ENCODE measurements at places on chromosomes 2 and 18. TPM values are rescaled to one million over a fixed set of nuclear protein-coding genes. Genes with fewer than 3 reads are reported as not detected.

The CTAGE1 gene
- total RNA-seq, result not detected

The TEKT4 gene
- not detected for total RNA-seq

The IL1F10 gene
- total RNA-seq, result not detected

The NDC80 gene
- total RNA-seq, result 0.31 TPM

The VWA3B gene
- total RNA-seq, result not detected

The DSG4 gene
- not detected for total RNA-seq

The PRSS56 gene
- not detected for total RNA-seq

The PGAP1 gene
- total RNA-seq, result 9.0 TPM

The LGALSL gene
- total RNA-seq, result 12.8 TPM

The GLI2 gene
- total RNA-seq, result 12.8 TPM

The TXNDC2 gene
- total RNA-seq, result not detected

DNA sequence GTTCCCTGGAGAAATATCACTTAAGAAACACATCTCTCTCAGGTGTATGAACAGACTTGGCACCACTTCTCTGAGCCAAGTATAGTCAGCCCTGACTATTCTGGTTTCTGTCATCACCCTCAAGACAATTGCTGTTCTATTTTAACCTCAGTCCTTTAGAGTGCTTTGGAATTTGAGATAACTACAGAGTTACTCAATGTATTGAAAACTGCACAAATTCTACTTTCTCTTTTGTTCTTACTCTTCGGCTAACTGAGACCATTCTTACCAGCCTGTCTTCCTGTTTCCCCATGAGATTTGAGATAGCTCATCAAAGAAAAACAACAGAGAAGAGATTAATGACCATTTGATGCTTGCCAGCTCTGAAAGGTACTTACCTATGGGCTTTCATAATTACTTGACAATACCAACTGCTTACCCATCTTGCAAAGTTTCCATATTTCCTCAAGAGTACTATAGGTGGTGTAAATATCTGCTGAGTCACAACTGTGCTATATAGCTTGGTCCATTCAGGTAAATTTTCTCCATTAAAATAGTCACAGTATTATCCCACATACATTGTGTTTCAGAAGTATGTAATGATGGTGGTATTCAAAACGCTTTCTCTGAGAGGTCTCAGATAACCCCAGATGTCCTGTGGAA, 467.5 kb upstream of the CHST9 start:
- H3K27ac ChIP-seq, result no peak overlapping the region
- H3K27me3 ChIP-seq, result no peaks in the 10 kb centered on the region
- no peak overlapping the region for H3K4me3 ChIP-seq
- ATAC-seq, result no peak
- H3K4me1 ChIP-seq, result no peaks in the 10 kb centered on the region
- no peaks in the 10 kb centered on the region for H3K36me3 ChIP-seq

- no peak for ATAC-seq
- no peak overlapping the region for H3K27ac ChIP-seq
- H3K4me3 ChIP-seq, result no peak overlapping the region
- no peaks in the 10 kb centered on the region for H3K4me1 ChIP-seq
- H3K27me3 ChIP-seq, result no peaks in the 10 kb centered on the region
Observed at GRCh38 chr2:136057023-136057801, 60.7 kb downstream of the CXCR4 start.

DNA sequence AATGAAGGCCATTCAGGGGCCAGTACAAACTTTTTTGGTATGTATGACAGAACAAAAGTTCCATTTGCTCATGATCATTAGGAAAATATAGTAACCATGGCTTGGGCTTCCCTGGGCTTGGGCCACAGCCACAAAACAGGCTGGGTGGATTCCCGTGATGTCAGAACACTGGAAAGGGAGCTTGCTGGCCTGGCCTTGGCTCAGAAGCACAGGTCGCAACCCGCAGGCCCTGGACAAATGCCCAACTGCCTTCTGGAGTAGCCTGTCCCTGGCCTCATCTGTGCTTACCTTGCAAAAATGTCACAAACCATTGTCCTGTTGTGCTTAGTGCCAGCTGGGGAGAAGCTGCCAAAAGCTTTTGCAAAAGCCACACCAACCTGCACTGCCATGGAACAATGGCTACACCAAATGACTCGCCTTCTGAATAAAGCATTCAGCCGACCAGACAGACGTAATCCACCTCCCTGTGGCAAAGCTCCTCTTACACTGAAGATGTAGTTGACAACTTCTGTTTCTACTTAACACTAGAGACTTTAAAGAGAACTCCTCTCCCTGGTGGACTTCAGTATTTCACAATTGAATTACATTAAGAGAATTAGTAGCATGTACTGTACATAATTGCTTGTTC, 125.5 kb downstream of the ANKRD44 start:
- ATAC-seq, result peak; percentile 75
- peak overlapping the region; percentile 56 for H3K27ac ChIP-seq
- H3K27me3 ChIP-seq, result no peaks in the 10 kb centered on the region
- peaks cover 40% of the 10 kb centered on the region for H3K4me1 ChIP-seq
- no peak overlapping the region for H3K4me3 ChIP-seq

DNA sequence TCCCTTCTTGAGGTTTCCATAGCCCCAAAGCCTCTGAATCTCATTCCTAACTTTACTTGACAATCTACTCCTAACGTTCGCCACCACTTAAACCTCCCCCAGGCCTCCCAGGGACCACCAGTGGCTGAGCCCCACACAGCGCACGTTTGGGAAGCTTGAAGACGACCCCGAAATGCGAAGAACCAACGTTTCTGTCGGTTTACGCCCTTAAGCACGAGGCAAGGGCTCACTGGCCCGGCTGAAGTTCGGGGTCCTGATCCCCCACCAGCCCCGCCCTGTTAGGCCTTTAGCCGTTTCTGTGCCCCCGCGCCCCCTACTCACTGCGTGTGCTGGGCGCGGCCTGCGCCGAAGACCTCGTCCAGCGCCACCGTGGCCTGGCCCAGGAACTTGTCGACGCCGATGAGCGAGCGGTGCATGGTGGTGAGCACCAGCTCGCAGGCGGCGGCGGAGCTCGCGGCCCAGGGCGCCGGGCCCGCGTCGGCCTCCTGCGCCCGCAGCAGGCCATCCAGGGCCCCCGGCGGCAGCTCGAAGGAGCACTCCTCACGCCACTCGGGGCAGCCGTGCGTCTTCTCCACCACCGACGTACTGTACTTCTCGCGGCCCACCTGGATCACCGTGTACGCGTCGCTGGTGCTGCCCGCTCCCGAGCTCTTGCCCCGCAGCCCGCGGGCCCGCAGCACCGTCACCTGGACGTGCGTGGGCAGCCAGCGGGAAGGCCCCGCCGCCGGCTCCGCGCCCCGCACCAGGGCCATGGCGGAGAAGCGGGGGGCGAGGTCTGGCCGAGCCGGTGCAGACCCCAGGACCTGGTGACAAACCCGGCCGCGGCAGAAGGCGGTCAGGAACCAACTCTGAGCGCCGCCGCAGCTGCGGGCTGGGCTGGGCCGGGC, 479 bp downstream of the RAB11FIP5 start:
- peaks cover 57% of the 10 kb centered on the region for H3K4me1 ChIP-seq
- H3K27me3 ChIP-seq, result no peaks in the 10 kb centered on the region
- H3K36me3 ChIP-seq, result no peaks in the 10 kb centered on the region
- H3K4me3 ChIP-seq, result peak overlapping the region; percentile 82
- peak overlapping the region; percentile 96 for H3K27ac ChIP-seq
- ATAC-seq, result peak; percentile 42

DNA sequence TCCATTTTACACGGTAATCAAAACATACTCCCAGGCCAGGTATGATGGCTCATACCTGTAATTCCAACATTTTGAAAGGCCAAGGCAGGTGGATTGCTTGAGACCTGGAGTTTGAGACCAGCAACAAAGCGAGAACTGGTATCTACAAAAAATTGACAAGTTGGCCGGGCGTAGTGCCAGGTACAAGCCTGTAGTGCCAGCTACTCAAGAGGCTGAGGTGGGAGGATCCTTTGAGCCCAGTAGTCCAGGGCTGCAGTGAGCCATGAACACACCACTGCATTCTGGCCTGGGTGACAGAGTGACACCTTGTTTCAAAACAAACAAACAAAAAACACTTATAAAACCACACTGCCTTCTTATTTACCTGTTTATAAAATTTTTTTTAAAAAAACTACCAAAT, 80.8 kb downstream of the GAREM1 start:
- no peak overlapping the region for H3K27ac ChIP-seq
- no peak for ATAC-seq
- H3K4me1 ChIP-seq, result no peaks in the 10 kb centered on the region
- H3K27me3 ChIP-seq, result no peaks in the 10 kb centered on the region
- H3K4me3 ChIP-seq, result no peak overlapping the region
- no peaks in the 10 kb centered on the region for H3K36me3 ChIP-seq

DNA sequence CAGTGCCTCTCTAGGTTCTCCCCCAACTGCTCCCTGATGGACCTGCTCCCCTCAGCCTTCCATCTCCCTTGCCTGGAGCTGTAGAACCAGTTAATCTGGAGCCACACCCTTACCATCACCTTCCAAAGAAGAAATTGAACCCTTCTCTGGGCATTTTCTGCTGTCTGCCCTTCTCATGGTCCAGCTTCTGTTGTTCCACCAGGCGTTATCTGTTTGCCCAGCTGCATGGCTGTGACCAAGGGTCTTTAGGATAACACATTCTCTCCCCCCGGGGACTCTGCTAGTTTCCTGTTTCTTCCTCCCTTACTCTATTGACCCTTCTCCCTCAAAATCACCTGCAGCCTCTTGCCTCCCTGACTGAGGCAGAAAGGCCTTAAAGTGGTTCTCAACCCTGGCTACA, 3.2 kb upstream of the ANKRD53 start:
- no peaks in the 10 kb centered on the region for H3K36me3 ChIP-seq
- peaks cover 4% of the 10 kb centered on the region for H3K27me3 ChIP-seq
- no peak overlapping the region for H3K27ac ChIP-seq
- no peaks in the 10 kb centered on the region for H3K4me1 ChIP-seq

GRCh38 chr18:26868968-26869586, 3.6 kb upstream of the AQP4 start:
- H3K4me1 ChIP-seq, result peaks cover 9% of the 10 kb centered on the region
- no peak for ATAC-seq
- peaks cover 16% of the 10 kb centered on the region for H3K27me3 ChIP-seq
- H3K36me3 ChIP-seq, result no peaks in the 10 kb centered on the region
- H3K4me3 ChIP-seq, result no peak overlapping the region

DNA sequence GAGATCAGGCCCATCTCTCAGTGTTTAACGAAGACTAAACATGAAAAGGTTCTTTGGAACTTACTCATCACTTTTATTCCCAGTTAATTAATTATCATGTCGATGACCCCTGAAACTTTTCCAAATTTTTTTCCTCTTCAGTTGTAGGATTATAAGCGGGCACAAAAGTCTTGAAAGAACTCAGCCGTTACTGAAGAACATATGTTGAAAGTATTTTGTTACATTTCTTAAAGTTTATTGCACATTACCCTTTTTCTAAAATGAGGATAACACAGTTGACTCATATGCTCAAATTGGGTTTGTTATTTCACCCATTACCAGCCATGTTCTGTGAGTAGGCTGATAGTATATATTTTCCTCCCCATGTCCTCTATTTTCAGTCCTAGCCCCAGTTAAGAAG, 75.9 kb upstream of the COL3A1 start:
- H3K27me3 ChIP-seq, result no peaks in the 10 kb centered on the region
- ATAC-seq, result no peak
- no peak overlapping the region for H3K4me3 ChIP-seq
- peaks cover 9% of the 10 kb centered on the region for H3K4me1 ChIP-seq
- no peaks in the 10 kb centered on the region for H3K36me3 ChIP-seq

- H3K36me3 ChIP-seq, result no peaks in the 10 kb centered on the region
- no peak for ATAC-seq
- H3K4me3 ChIP-seq, result no peak overlapping the region
- H3K4me1 ChIP-seq, result no peaks in the 10 kb centered on the region
- H3K27ac ChIP-seq, result no peak overlapping the region
- no peaks in the 10 kb centered on the region for H3K27me3 ChIP-seq
Observed at GRCh38 chr2:31511376-31511775, 69.4 kb downstream of the SRD5A2 start.

DNA sequence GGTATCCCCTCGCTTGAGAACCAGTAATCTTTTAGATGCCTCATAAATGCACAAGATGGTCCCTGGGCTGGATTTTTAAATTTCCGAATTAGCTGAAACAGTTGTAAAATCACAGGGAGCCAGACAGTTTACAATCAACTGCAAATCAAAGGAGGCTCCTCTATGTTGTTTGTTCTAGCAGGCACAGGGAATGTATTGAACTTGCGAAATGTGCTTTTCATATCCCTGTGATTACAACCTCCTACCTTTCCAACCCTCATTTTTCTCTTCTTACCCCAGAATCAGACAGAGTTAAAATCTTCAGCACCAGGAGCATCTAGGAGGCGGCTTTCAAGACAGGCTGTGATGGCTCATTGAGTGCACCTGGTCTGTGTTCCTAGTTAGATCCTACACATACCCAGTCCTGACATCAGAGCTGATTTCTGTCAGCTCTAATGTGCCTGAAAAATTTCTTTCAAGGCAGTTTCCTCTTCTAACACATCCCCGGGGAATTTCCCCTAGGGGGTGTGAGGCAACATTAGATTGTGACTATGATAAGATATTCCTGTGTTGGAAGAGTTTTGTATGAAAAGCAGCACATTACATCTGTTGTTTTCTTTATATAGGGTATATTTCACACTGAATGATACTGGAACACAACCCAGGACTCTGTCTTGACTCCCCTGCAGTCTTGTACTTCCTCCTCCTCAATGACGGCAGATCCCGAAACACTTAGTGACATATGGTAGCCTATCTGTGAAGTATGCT, 17.9 kb upstream of the CAVIN2 start:
- H3K4me3 ChIP-seq, result no peak overlapping the region
- no peak for ATAC-seq
- H3K27me3 ChIP-seq, result no peaks in the 10 kb centered on the region

GRCh38 chr18:49728542-49728941, 84.8 kb downstream of the ACAA2 start:
- ATAC-seq, result no peak
- H3K27me3 ChIP-seq, result no peaks in the 10 kb centered on the region
- no peak overlapping the region for H3K4me3 ChIP-seq
- no peaks in the 10 kb centered on the region for H3K36me3 ChIP-seq

GRCh38 chr2:236157366-236157765, 10.8 kb downstream of the GBX2 start:
- peaks cover 5% of the 10 kb centered on the region for H3K4me1 ChIP-seq
- H3K27me3 ChIP-seq, result peaks cover 67% of the 10 kb centered on the region
- H3K27ac ChIP-seq, result no peak overlapping the region
- H3K36me3 ChIP-seq, result no peaks in the 10 kb centered on the region
- no peak overlapping the region for H3K4me3 ChIP-seq
- ATAC-seq, result no peak

DNA sequence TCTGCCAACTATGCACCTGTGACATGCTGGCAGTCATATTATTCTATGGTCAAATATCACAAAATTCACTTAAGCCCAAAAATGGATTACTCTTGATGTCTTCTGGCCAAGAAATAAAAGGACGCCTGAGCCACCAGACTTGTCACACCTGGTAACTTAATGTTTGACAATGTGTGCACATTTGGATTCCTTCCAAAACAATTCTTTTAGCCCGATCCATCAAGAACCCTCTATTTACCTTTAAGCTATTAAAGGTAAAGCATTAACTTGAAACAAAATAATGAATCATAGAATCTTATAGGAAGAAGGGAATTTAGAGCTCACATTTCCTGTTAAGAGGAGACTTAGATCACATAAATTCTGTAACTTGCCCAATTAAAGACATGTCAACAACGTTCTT, 46.5 kb upstream of the NFU1 start:
- H3K27ac ChIP-seq, result no peak overlapping the region
- no peaks in the 10 kb centered on the region for H3K27me3 ChIP-seq
- H3K4me3 ChIP-seq, result no peak overlapping the region
- no peaks in the 10 kb centered on the region for H3K4me1 ChIP-seq
- no peaks in the 10 kb centered on the region for H3K36me3 ChIP-seq
- no peak for ATAC-seq

GRCh38 chr2:29317801-29318485, 202.7 kb downstream of the CLIP4 start:
- H3K27ac ChIP-seq, result no peak overlapping the region
- no peaks in the 10 kb centered on the region for H3K4me1 ChIP-seq
- no peaks in the 10 kb centered on the region for H3K36me3 ChIP-seq
- peaks cover 52% of the 10 kb centered on the region for H3K27me3 ChIP-seq
- no peak overlapping the region for H3K4me3 ChIP-seq

Measured in gastroesophageal sphincter (tissue), 4 donors.